ENCODE measurements at places on chromosomes 1 and 21.

DNA sequence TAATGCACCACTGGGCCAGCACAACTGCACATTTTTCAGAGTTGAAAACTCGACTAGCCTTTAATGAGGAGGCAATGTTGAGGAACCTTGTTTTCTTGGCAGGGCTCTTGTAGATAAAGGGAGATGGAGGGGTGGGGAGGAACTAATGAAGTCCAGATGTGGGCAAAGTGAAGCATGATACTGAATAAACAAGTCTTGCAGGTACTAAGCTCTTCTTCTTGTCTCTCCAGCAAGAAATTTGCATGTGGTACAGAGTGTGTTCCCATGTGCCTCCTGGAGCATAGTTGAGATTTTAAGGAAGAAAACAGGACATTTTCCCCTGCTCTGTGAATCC is 47.0 kb downstream of the PLPP3 start:
- H3K36me3 ChIP-seq, result no peaks in the 10 kb centered on the region
- H3K4me3 ChIP-seq, result no peak overlapping the region
- DNase-seq, result no peak
- peaks cover 29% of the 10 kb centered on the region for H3K27me3 ChIP-seq
- H3K27ac ChIP-seq, result no peak overlapping the region
- H3K4me1 ChIP-seq, result no peaks in the 10 kb centered on the region

DNA sequence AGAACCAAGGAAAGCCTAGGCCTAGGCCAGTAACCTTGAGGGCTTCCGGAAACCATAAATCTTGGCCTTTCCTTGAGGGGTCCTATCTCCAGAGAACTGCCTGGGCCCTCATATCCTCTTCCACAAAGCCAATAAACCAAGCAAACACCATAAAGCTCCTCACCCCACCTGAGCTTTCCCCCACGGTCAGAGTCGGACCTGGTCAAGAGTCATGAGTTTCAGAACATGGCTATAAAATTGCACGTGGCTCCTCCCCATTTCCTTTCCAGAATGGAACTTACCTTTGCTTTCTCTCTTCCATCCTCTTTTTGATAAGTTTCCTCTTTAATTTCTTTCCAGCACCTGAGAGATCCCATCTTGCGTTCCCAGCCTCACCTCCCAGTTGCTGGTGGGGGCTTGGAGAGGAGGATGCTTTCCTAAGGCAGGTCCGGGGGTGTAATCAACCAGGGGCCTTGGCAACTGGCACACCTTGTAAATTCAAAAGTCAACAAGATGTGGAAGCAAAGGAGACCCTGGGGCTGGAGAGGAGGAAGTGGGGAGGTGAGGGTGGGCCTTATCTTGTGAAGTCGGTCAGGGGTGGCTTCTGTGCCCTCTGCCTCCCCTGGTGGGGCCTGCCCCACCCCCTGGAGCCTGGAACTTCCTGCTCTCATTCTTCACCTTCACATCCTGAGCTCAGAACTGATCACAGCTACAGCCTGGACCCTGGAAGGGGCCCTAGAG is 259.9 kb downstream of the FOXD2 start:
- no peak overlapping the region for H3K4me3 ChIP-seq
- DNase-seq, result no peak
- H3K27ac ChIP-seq, result no peak overlapping the region
- H3K36me3 ChIP-seq, result no peaks in the 10 kb centered on the region
- H3K27me3 ChIP-seq, result no peaks in the 10 kb centered on the region

DNA sequence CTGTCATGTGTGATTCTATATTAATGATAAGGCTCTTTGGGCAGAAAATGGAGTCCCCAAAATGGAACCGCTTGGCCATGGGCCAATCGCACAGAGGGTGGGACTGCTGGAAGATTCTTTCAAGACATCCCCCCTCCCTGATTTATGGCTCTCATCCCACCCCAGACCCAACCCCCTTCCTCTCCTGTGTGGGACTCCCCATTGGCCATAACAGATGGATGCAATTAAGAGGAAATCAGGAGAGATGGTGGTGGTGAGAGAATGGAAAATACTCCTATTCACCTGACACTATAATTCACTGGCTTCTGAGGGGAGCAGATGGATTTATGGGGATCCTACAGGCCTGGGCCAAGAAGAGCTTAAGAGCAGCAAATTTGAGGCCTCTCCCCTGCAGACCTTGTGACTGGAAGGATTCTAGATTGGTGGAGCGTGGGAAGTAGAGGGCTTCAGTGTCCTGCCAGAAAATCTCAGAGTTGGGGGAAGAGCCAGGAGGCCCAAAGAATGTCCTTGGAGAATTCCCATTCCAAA is 1.7 kb downstream of the IGFN1 start:
- no peaks in the 10 kb centered on the region for H3K36me3 ChIP-seq
- DNase-seq, result no peak
- H3K4me3 ChIP-seq, result no peak overlapping the region

DNA sequence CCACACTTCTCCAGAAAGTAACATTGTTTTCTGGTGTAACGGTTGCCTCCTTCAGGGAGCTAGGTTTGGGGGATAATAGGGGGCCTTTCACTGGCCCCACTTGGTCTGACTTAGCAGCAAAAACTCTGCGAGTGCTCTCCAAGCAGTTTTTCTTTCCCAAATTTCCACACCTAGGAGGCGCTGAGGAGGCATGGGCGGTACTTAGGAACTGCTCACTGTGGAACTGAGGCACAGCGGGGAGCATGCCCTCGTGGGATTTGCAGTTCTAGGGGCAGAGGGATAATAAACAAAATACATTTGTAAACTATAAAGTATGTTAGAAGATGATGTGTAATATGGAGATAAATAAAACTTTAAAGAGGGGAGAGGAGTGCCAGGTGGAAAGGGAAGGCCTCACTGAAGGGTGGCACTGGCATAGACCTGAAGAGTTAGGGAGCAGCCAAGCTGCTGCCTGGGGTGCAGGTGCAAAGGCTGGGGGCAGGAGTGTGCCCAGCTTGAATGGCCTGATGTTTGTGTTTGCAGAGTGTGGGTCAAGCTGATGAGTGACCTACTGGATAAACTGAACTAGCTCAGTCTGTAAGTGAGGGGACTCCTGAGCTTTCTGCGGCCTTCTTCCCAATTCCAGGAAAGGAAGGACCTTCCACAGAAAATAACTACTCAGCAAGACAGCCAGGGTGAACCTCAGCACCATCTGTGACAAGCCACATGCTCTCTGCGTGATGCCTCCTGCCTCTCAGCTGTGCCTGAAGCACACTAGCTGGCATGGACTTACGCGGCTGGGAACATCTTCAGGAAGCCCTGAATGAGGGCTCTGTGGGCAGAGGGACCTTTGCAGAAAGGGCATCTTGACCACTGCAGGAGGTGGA is 1.9 kb downstream of the EPHX1 start:
- H3K4me1 ChIP-seq, result peaks cover 10% of the 10 kb centered on the region
- no peak overlapping the region for H3K4me3 ChIP-seq
- H3K36me3 ChIP-seq, result no peaks in the 10 kb centered on the region

GRCh38 chr1:67324068-67324467 is 16.4 kb downstream of the IL12RB2 start:
- no peak overlapping the region for H3K4me3 ChIP-seq
- DNase-seq, result no peak
- H3K27me3 ChIP-seq, result peaks cover 11% of the 10 kb centered on the region
- no peak overlapping the region for H3K27ac ChIP-seq
- peaks cover 3% of the 10 kb centered on the region for H3K36me3 ChIP-seq

GRCh38 chr1:37716321-37716720 is 24.0 kb downstream of the CDCA8 start:
- H3K27me3 ChIP-seq, result no peaks in the 10 kb centered on the region
- H3K4me3 ChIP-seq, result no peak overlapping the region
- H3K4me1 ChIP-seq, result no peaks in the 10 kb centered on the region
- DNase-seq, result no peak
- H3K27ac ChIP-seq, result no peak overlapping the region

DNA sequence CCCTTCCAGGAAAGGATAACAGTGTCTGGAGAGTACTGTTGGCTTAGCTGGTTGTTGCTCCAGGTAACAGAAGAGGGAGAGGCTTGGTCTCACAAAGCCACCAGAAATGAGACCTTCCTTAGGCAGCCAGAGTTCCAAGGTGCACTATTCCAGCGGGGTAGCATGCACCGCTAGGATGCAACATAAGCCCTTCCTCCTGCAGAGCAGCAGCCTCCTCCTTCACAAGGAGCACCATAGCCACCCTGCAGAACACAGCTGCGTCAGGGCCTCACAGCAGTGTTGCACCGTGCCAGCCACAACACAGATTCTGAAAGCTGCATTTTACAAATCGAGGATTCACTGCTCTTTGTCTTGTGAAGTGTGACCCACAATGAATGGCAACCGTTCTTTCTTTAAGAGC is 142.0 kb downstream of the CLIC6 start:
- H3K4me1 ChIP-seq, result peaks cover 94% of the 10 kb centered on the region
- no peak overlapping the region for H3K27ac ChIP-seq
- no peak for DNase-seq
- no peaks in the 10 kb centered on the region for H3K27me3 ChIP-seq

GRCh38 chr1:85427331-85427730 is 37.6 kb downstream of the DDAH1 start:
- no peaks in the 10 kb centered on the region for H3K36me3 ChIP-seq
- DNase-seq, result no peak
- H3K27ac ChIP-seq, result no peak overlapping the region
- H3K4me1 ChIP-seq, result no peaks in the 10 kb centered on the region

GRCh38 chr1:4418021-4418420 is 236.4 kb upstream of the AJAP1 start:
- no peak for DNase-seq
- H3K4me1 ChIP-seq, result no peaks in the 10 kb centered on the region
- peaks cover 59% of the 10 kb centered on the region for H3K27me3 ChIP-seq
- no peaks in the 10 kb centered on the region for H3K36me3 ChIP-seq
- no peak overlapping the region for H3K4me3 ChIP-seq
- no peak overlapping the region for H3K27ac ChIP-seq

DNA sequence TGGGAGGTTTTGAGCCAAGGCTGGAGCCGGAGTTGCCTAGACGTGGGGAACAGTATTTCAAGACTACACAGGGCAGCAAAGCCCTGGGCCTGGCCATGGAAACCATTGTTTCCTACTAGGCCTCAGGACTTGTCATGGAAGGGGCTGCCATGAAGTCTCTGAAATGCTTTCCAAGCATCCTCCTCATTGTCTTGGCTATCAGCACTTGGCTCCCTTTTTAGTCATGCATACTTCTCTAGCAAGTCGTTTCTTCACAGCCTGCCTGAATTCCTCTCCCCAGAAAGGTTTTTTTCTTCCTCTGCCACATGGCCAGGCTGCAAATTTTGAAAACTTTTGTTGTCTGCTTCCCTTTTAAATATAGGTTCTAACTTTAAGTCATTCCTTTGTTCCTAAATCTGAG is 406.6 kb upstream of the TMPRSS15 start:
- H3K27me3 ChIP-seq, result no peaks in the 10 kb centered on the region
- peaks cover 2% of the 10 kb centered on the region for H3K36me3 ChIP-seq
- H3K4me1 ChIP-seq, result no peaks in the 10 kb centered on the region
- no peak overlapping the region for H3K4me3 ChIP-seq

- H3K36me3 ChIP-seq, result peaks cover 9% of the 10 kb centered on the region
- H3K4me3 ChIP-seq, result no peak overlapping the region
- H3K4me1 ChIP-seq, result peaks cover 20% of the 10 kb centered on the region
- no peak overlapping the region for H3K27ac ChIP-seq
- DNase-seq, result no peak
These were observed 109.9 kb upstream of the IFFO2 start for GRCh38 chr1:19066248-19066873.

DNA sequence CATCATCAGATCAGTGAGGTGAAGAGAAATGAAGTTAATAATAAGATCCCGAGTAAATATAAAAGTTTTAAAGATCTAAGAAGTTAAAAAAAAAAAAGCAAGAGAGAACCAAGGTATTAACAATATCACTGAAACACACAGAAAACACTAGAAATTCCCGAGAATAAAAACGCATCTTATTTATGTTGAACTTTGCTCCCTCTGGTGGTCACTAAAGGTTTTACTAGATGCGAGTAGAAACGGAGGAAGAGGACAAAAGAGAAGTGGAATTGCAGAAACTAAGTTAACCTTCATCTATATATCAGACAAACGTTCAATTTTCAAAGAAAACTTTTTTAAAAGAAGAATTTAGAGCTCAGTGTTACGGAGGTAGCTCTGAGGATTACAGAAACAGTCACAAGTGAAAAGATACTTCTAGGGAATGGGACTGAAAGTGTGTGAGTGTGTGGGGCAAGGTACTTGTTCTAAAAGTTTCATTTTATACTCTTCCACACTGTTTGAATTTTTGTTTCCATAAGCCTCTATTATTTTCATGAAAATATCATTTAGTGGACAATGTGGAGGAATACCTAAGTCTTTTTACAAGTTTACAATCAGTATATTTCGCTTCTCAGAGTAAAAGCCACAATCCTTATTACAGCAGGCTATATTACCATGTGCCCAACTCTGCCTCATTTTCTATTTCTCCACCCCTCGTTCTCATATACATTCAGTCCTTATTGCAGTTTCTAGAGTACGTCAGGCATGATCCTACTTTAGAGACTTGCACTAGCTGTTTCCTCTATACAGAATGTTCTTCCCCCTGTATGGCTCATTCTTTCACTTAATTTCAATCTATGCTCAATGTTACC is 19.7 kb downstream of the ACBD6 start:
- H3K36me3 ChIP-seq, result peaks cover 12% of the 10 kb centered on the region
- H3K27ac ChIP-seq, result no peak overlapping the region
- H3K27me3 ChIP-seq, result no peaks in the 10 kb centered on the region
- H3K4me3 ChIP-seq, result no peak overlapping the region
- DNase-seq, result no peak
- H3K4me1 ChIP-seq, result peaks cover 17% of the 10 kb centered on the region

DNA sequence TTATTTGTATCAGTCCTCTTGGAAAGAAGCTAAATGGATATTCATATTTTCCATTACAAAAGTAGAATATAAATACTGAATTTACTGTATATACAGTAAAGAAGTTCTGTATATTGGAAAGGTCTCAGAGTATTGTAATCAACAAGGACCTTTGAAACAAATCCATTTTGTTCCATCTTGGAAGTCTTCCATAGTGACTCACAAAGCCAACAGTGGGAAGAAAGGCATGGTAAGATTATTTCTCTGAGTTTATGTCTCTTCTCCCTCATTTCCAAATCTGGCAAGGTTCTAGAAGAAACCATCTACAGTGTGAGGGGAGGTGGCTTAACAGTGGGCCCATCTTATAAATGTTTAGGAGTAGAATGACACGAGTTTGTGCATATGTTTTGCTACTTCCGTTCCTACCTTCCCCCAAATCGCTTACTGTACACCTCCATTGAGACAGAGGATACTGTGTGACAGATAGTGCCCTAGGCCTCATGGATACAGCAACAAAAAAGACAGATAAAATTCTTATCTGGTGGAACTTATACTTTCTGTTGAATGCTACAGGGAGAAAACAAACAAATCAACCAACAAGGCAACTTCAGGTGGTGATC is 22.1 kb upstream of the SSX2IP start:
- H3K27me3 ChIP-seq, result peaks cover 12% of the 10 kb centered on the region
- H3K27ac ChIP-seq, result no peak overlapping the region
- H3K4me1 ChIP-seq, result no peaks in the 10 kb centered on the region
- no peak for DNase-seq
- H3K4me3 ChIP-seq, result no peak overlapping the region

All from central memory CD8-positive, alpha-beta T cell (primary cell).